Posterior vena cava (tissue), 2 donors: ENCODE measurements at places on chromosomes 2 and 18. TPM values are rescaled to one million over a fixed set of nuclear protein-coding genes. Genes with fewer than 3 reads are reported as not detected.

Gene CPO
- total RNA-seq = 0.24 TPM

Gene PROM2
- 0.28 TPM for total RNA-seq

Gene PCARE
- total RNA-seq = not detected

Gene FSIP2
- total RNA-seq = 0.81 TPM

Gene SLC5A7
- 0.05 TPM for total RNA-seq

Gene MAP3K19
- not detected for total RNA-seq

Gene CPS1
- 5.5 TPM for total RNA-seq

Gene HOXD13
- not detected for total RNA-seq
